ENCODE measurements at places on chromosomes 1 and 21. TPM values are rescaled to one million over a fixed set of nuclear protein-coding genes. Genes with fewer than 3 reads are reported as not detected.

DNA sequence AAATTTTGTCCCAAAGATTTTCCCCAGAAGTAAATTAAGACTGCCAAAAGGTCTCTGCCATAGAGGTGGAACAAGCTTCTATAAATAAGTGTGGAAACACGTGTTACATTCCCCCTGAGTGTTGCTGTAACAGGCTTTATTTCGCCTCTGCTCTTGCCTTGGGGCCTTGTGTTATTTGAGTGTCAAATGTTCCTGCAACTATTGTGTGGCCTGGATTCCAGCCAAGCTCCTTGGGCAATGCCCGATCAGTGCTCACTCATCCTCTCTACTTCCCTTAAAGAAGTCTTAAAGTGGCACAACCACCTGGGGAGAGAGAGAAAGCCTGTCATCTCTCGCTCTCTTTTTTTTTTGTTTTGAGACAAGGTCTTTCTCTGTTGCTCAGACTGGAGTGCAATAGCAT is 156.7 kb downstream of the NR5A2 start:
- DNase-seq = no peak

- no peak for DNase-seq
Observed at GRCh38 chr1:225627304-225627947, 25.5 kb downstream of the ENAH start.

DNA sequence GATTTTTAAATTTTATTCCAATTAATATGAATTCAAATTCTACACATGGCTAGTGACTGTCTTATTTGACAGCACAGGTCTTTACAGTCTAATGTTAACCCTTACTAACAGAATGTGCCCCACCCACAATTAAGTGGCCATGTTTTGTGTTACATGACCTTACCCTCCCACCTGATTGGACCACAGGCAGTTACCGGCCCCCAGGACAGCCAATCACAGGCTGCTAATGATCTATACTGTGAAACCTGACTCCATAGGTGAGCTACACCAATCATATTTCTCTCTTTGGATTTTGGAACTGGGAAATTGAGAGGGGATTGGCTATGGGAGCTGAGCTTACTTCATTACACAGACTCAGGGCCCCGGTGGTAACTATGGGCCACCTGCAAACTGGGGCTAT is 27.5 kb downstream of the ZP4 start:
- no peak for DNase-seq

- no peak for DNase-seq
Observed at GRCh38 chr1:22107126-22107525, 35.8 kb downstream of the WNT4 start.

DNA sequence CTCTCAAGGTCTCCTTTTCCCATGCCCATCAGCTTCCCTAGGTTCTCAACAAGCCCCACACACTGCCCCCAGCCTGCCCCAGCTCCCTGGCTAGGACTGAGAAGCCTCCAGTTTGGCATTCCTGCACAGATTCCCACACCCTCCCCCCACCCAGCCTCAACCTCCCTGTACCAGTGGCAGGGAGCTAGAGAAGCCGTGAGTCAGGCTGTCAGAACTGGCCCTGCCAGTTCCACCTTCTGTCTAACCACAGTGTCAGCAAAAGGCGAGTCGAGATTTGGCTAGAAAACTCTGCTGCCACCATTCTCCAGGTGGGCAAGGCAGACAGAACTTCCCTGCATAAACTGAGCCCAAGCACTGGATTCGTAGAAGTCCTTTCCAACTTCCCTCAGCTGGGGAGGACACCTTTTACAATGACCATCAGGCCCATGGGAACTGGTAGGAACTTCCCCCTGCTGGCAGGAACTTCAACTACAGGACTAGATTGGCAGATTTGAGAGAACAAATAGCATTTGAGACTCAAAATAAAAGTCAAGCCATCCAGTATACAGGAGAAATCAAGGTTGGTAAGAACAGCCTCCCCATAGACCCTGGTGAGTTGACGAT is 31.0 kb downstream of the TNNT2 start:
- peak; percentile 32 for DNase-seq

DNA sequence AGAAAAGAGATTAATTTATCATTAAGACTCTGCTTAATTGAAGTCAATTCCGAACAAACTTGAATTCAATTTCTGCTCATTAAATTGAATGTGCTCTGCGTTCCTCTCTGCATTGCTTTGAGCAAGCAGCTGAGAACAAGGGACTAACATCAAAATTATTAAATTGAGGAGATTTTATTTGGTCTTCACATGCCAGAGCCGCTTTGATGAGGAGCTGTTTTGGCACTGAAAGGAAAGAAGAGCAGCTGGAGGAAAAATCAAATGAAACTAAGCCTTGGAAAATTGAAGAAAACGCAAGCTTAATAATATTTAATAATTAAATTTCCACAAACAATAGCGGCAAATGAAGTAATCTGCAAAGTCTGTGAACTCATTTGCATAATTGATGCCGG is 222.0 kb upstream of the PKN2 start:
- DNase-seq = no peak

DNA sequence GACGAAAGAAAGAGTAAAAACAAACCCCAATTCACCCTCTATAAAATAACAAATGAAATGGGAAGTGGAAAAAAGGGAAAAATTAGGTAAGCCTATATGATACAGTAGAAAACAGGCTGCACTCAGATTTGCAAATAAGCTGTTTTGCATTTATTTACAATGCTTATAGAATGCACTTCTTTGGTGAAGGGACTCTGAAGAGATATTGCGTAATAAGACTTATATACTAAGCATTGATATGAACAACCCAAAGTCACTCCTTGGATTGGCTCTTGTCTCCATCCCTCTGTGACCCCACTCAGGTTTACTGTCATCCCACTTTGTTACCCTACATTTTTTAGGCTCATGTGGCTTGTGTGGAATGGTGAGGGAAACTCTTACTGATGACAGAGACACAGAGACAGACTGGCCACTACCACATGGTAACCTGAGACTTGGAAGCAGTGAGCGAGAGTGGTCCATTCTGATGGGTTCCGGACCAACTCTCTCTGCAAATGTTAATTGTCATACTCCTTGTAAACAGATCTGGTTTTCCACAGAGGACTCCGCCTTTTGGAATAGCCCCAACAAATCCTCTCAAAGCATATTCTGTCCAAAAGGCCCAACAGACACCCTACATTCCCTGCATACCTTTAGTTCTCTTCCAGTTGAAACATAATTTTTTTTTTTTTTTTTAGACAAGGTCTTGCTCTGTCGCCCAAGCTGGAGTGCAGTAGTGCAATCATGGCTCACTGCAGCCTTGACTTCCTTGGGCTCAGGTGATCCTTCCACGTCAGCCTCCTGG is 11.0 kb downstream of the GSTM5 start:
- DNase-seq = no peak

DNA sequence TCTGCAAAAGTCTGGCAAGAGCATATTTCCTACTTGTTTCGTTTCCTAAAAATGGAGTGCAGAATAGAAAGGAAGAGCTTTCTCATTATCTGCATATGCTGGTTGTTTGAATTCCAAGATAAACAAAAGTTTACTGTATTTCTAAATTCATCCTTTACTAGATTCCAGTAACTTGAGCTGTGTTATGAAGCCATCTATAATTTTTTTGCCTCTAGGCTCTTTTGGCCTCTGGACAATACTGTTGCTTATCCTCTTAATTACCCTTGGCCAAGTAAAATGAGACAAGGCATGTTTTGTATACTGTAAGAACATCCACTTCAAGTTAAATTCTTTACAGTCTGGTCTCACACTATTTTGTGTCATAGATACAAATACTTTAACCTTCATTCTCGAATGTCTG is 45.6 kb upstream of the HFM1 start:
- DNase-seq = no peak

- no peak for DNase-seq
Observed at GRCh38 chr1:216566641-216567205, 143.5 kb upstream of the USH2A start.

DNA sequence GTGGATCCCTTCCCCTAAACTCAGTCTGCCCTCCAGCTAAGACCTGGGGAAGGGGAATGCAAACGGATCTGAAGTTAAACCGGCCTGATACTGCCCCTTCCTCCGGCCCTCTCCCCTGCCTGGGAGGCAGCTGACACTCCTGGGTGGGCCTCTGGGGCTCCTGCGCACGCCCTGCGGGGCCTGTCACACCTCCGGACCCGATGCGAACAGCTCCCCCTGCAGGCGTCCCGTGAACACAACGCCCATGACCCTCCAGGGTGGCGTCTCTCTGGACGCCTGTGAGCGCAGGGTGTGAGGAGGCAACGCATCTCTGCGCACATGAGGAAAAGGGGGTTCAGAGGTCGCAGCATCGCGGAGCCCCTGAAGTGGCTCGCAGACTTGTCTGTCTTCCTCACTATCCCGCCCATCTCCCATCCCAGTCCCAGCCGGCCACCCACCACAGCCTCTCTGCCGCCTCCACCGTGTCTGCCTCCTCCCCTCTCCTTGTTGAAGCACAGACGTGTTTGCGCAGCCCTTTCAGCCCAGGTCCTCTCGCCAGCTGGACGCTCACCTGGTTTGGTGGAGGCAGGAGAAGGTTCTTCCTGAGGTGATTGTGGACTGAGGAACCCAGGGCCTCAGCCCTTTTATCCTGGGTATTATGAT is 421 bp upstream of the LCE3A start:
- DNase-seq = no peak

- DNase-seq = no peak
Observed at GRCh38 chr1:81129776-81130175, 671.0 kb upstream of the ADGRL2 start.

- DNase-seq = no peak
Observed at GRCh38 chr1:145885738-145886287, at the start of gene ANKRD35. Gene ANKRD35, minus strand, starts transcription at chr1:145885866. Its CDS starts 108 bp downstream, at chr1:145885758.

DNA sequence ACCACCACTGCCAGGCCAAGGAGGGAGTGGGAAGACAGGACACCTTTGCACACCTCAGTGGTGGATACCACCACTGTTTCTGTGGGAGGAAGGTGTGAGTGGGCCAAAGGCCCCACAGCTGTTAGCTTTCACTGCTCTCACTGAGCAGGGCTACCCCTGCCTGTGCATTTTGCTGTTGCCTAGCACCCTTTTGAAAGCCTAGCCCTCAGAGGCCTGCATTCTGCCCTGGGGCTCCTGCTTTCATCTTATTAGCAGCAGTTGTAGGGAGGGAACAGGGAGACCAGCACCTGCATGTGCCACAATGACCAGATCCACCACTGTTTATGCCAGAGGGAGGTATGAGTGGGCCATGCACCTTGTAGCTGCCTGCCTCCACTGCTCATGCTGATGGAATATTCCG is 110.9 kb upstream of the C21orf91 start:
- no peak for DNase-seq

DNA sequence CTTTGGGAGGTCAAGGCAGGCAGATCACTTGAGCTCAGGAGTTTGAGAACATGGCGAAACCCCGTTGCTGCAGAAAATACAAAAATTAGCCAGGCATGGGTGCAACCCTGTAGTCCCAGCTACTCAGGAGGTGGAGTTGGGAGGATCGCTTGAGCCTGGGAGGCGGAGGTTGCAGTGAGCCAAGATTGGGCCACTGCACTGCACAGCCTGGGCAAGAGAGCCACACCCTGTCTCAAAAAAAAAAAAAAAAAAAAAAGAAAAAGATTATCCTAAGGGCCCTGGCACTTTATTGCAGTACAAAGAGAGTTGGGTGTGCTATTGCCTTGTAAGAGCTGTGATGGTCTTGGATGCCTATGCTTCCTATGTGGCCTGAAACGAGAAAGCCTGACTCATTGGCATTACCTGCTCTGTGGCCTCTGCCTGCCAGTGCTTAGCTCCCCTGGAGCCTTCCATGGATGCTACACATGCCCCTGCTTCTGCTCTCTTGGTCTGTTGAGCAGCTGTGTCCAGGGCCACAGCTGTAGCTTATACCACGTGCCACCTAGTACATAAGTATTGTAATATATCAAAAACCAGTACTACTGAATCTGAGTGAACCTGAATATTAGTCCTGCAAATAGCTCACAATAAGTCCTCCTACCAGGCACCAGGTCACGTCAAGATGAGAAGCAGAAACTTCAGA is 45.8 kb downstream of the DNAJC6 start:
- no peak for DNase-seq

GRCh38 chr21:28256420-28256831 is 736.3 kb downstream of the LTN1 start:
- DNase-seq = no peak

DNA sequence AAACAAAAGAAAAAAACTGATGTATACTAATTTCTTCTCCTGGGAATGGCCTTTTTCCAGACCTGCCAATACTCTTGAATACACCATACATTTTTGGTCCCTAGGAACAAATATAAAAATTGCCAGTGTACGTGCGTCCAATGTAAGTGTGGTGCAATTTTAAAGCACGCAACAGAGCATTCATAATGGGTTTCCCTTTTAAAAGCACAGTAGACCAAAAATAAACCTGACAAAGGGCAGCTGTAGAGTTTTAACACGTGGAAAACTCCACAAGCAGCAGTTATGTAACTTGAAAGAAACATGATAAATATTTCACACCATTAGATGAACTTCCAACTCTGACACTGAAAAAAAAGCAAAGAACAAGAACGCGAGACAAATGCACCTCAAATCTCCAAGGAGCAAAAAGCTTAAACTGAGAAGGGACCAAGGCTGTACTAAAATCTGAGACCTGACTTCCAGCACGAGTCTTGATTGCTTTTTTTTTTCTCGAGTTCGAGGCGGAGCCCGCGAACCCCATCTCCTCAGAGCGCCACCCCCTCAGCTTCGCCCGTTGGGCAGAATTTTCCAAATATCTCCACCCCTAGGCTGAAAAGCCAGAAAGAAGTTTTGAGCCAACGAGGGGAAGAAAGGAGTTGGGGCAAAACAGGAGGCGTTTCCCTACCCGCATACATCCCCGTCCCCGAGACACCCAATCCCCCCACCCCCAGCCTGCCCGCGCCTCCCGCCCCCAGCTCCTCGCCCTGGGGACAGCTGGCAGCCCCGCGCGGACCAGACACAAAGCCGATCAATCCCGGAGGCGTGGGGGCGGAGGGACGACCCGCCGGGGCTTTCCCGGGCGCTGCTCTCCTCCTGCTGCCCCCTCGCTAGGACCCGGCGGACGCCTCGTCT is at the start of gene JAM2:
TSS of gene JAM2 (plus strand) at position 599 of the 891 bp plus-strand sequence. CDS start 564 bp downstream, outside the sequence.
- DNase-seq = no peak

DNA sequence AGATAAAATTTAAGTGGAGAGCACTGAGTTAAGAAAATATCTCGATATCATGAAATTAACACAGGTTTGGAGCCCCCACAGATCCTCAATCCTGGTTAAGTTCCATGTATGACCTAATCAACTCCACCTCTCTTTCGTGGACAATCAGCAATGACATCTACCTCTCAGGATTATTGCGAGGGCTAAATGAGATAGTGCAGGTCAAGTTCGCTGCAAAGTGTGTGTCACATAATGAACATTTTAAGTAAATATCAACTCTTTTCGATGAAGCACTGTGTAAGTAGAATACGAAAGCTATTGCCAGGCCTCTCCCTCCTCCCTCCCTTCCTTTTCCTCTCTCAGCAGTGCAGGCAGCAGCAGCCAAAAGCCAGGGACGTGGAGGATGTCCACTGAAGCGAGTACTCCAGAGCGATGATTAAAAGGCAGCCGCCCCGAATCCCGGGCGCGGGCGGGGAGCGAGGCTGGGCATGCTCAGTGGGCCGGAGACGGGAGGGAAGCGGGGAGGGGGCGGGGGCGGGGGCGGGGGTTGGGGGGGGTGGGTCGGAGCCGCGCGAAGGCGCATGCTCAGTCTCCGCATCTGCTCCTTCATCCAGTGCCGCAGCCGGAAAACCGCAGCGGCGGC is at the start of gene CAMSAP2:
TSS of gene CAMSAP2 (plus strand) at position 567 of the 622 bp plus-strand sequence. CDS start 935 bp downstream, outside the sequence.
- DNase-seq = no peak

The VSIG8 gene
- not detected for total RNA-seq

The IER5 gene
- 16.6 TPM for total RNA-seq

The CCDC181 gene
- total RNA-seq = 0.90 TPM

The KRTAP11-1 gene
- total RNA-seq = not detected

The ENAH gene
- 434 TPM for total RNA-seq

The RRP1 gene
- total RNA-seq = 19.6 TPM

The CELSR2 gene
- total RNA-seq = 8.6 TPM

The AIM2 gene
- total RNA-seq = not detected

The OPTC gene
- total RNA-seq = not detected

The LCE3D gene
- total RNA-seq = not detected

All from chondrocyte (in vitro differentiated cells).